Stimulated activated CD8-positive, alpha-beta memory T cell treated with anti-CD3 and anti-CD28 coated beads, Interleukin-7, amount 100 ng/mL, for 48 hours (primary cell): ENCODE measurements at places on chromosomes 11 and 22.

GRCh38 chr11:12331239-12331874 lies 46.0 kb upstream of the PARVA start:
- peak; percentile 28 for DNase-seq

- DNase-seq = no peak
These were observed 81.9 kb downstream of the UVRAG start for GRCh38 chr11:75896843-75897419.

DNA sequence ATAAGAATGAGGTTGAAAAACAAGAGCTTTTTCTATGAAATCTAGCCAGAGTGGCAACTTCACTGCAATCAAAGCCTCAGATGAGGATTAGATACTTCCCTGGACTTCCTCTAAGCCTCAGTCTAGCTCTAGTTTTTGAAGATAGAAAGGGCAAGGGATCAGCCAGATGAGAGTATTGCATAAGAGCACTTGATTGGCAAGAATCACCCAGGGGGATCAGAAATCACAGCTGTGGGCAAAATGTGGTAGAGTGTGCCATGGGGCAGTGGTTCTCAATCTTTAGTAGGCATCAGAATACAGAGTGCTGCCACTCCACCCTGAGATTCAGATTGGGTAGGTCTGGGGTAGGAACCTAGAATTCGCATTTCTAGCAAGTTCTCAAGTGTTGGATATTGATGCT lies 82.4 kb downstream of the EXT2 start:
- DNase-seq = no peak

DNA sequence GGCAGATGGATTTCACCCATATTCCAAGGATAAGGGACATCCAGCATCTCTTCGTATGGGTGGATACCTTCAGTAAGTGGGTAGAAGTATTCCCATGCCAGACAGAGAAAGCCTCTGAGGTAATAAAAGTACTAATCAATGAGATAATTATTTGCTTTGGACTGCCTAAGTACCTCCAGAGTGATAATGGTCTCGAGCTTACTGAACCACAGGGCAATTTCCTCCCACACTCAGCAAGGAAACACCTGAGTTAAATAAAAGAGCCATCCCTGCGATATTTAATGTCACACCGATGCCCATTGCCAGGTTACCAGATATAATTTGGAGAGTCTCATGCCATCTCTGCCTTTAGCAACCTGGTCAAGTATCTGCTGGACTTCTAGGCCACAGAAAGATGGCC lies 70.6 kb upstream of the MPEG1 start:
- DNase-seq = no peak

GRCh38 chr11:121741761-121742361 lies 289.1 kb upstream of the SORL1-AS1 start:
- DNase-seq = no peak

DNA sequence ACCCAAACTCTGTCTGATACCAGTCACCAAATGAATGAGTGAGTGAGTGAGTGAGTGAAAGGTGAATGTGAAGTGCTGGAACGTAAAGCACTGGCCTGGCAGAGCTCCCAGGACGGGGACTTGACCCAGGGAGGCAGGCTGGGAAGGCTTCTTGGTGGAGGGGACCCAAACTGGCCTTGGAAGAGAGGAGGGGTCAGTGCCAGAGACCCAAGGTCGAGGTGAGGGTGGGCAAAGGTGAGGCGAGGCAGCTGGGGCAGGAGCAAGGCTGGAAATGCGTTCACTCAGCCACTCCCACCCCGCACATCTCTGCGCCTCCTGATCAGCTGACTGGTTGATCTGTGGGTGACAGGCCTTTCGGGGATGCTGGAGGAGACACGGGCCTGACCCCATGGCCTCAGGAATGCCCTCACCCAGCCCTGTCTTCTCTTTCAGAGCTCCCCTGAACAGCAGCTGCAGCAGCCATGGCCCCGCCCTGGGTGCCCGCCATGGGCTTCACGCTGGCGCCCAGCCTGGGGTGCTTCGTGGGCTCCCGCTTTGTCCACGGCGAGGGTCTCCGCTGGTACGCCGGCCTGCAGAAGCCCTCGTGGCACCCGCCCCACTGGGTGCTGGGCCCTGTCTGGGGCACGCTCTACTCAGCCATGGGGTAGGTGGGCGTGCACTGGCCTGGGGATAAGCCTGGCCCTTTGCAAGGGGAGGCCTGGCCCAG lies 7.6 kb downstream of the TSPO start:
- no peak for DNase-seq

DNA sequence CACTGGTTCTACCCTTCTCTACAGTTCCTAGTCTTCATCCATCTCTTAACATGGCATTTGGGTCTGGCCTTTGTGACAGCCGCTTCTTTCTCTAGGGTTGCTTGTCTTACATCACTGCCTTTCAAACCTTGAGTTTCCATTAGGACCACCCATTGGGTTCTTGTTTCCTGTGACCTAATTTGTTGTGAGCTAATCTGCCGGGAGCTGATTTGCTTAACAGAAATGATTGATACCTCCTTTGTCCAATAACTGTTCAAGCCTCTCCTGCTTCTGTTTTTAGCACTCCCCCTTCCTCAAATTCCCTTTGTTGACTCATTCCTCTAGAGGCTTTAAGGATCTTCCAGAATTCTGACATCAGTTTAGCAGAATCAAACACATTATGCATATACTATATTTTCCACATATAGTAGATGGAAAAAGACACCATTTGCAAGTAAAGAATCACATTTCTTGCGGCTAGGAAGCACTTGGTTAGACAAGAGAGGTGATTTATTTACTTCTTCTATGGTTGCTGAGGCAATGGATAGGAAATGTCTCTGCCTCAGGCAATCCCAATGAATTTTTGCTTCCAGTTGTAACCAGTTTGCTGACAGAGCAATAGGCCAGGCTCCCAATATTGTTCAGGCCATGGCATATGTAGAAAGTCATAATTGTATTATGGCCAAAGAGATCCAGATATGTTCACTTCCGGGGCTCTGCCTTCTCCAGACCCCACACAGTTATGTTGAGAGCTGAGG lies 130.7 kb downstream of the SNX19 start:
- no peak for DNase-seq

- no peak for DNase-seq
These were observed 11.3 kb upstream of the BACE1-AS start for GRCh38 chr11:117279711-117280376.

DNA sequence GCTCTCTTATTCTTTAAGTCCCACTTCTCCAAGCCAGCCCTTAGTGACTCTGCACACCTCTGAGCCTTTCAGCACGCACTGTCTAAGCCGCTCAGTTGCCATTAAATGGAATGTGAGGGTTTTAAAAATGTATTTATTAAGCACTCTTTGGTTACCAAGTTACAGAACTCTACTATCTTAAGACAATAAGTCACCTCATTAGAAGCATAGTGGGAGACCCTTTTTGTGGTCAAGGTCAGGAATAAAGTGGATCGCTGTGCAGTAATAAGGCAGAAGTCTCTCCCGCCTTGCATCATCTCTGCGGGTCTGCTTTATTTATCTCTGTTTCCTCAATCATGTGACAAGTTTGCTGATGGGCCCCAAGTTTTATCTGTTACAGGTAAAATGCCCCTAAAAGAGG lies 11.9 kb downstream of the SLC25A18 start:
- no peak for DNase-seq

DNA sequence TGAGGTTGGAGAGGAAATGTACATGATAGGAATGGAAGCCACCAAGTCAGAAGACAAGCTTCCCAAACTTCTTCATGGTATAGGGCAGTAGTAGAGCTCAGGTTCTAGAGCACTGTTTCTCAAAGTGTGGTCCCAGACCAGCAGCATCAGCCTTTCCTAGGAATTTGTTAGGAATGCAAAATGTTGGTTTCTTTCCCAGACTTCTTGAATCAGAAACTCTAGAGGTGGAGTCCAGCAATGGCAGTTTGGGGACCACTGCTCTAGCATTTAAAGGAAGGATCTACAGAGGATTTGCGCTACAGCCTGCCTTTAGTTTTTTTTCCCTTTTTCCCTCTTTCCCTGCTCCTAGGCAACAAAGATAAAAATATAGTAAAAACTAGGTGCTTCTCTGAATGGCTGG lies 17.0 kb upstream of the MMP12 start:
- no peak for DNase-seq

GRCh38 chr22:37604875-37605274 lies 3.8 kb upstream of the GGA1 start:
- DNase-seq = no peak

GRCh38 chr11:96311120-96311568 lies 31.9 kb downstream of the MAML2 start:
- DNase-seq = no peak

GRCh38 chr22:42615092-42615859 lies 593 bp upstream of the POLDIP3 start:
- peak; percentile 92 for DNase-seq

GRCh38 chr22:38843201-38843656 lies 599 bp downstream of the NPTXR start:
- DNase-seq = peak; percentile 16

- DNase-seq = no peak
These were observed 702.4 kb upstream of the LRRC4C start for GRCh38 chr11:42161886-42162285.

DNA sequence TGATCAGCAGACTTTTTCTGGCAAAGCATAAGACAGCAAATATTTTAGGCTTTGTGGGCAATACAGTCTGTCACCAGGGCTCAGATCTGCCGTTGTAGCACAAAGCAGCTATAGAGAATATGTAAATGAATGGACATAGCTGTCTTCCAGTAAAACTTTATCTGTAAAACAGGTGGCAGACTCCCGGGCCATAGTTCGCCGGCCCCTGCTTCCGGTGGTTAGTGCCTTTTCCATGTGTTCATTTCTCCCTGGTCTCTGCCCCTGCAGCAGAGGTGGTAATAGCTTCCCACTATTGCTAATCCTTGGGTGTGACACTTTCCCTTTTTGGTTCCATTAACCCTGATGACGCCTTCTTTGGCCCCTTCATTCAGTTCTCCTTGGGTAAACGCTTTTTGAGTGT lies 93.7 kb upstream of the LDLRAD3 start:
- no peak for DNase-seq

DNA sequence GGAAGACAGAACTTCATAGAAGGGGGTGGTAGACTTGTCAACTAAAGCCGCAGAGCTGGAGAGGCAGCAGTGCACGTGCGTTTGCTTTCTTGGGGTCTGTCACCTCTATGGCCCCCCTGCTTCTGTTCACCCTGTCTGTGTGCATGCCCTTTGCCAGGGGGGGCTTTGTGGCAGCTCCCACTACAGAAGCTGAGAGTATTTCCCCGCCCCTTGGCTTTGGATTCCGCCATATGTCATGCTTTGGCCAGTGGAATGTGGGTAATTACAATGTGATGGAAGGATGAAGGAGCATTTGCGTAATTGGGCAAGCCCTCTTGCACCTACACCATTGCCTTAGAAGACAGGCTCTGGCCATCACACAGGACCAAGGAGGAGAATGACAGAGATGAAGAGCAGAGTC lies 153.0 kb downstream of the MPPED1 start:
- DNase-seq = no peak

DNA sequence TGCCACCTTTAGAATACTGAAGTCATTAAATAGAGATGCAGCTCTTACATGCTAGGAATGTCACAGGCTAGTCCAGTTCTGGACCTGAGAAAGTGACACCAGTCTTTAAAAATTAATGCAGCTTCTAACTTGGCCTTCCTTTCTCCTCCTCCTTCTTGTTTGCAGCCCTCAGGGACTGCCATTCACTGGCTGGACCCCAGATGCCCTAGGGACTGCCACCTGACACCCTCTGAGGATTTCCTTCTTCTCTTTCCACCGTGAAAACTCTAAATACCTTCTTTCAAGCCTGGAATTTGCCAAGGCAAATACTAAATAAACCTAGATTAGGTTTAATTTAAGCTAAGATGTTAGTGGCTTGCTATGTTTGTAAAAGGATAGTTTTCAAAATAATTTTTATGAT lies 78.4 kb downstream of the MUC15 start:
- DNase-seq = no peak

GRCh38 chr11:72971192-72971967 lies 157.2 kb downstream of the ATG16L2 start:
- DNase-seq = no peak

DNA sequence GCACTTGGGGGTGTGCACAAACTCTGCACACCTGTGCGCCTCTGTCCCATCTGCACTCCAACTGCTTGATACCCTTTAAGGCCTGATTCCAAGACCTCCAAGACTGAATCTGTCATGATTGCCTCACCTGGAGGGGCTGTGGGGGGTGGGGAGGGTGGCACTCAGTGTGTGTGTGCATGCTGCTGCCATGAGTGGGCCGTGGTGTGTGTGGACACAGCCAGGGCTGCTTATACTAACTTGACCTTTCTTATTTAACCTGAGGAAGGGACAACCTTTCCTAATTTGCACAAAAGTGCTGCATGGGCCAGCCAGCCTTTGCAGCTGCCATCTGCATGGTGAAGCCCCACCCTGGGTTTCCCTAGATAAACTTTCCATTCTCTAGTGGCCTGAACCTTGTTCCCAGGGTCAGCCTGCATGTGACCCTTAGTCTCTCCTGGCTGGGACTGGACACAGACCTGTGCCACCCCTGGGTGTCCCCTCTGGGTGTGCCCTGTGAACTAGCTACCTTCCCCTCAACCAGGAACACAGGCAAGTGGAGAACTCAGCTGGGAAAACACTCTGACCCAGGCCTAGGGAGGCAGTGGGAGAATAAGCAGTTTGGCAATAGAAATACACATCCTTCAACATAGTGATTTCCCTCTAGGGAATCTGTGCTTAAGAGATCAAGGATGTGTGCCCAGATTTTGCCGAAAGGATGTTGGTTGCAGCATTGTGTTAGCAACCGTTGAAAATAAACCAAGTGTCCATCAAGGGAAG lies 45.4 kb upstream of the DKK3 start:
- no peak for DNase-seq

- no peak for DNase-seq
These were observed 40.0 kb upstream of the FIBIN start for GRCh38 chr11:26953770-26954392.

DNA sequence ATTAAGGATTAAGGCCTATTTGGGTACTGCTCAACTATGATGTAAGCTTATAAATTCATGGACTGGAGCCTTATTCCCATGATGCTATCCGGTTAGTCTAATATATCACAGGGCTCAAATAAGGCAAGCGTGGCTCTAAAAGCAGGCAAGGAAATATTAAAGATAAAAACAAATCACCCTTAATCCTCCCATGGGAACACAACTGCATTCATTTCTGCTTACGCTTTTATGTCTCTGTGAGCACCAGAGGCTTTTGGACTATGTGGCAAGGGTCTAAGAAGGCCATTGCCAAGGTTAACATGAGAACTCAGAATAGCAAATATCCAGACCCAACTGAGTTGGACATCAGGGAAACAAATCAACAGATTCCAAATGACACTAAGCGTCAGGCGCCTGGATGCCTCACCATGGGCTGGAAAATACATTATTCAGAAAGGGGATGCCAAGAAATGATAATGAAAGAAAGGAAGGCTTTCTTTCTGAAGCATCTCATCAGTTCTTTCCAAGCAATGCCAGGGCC lies 138.1 kb downstream of the SLC1A2 start:
- DNase-seq = no peak

DNA sequence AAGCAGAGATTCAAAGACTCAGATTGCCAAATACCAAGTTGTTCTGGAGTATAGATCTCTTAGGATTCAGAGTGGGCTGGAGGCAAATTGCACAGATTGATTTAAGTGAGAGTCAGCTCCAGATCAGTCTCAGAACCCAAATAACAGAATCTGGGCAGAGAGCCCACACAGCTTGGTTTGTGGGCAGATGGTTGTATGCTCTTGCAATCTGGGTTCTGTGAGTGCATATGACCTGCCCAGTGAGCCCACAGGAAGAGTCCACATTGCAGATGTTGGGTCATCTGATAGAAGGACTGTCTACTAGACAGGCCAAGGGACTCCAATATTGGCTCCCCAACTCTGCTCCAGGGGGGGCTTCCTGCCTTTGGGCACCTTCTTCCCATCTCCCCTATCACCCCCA lies 65.9 kb downstream of the ADAMTS15 start:
- no peak for DNase-seq

GRCh38 chr11:73423506-73423905 lies 47.3 kb downstream of the RELT start:
- DNase-seq = no peak
